ENCODE measurements at places on chromosomes 6 and 20.

- DNase-seq, result no peak
Measured at GRCh38 chr6:37690964-37691735, 6.5 kb downstream of the MDGA1 start.

DNA sequence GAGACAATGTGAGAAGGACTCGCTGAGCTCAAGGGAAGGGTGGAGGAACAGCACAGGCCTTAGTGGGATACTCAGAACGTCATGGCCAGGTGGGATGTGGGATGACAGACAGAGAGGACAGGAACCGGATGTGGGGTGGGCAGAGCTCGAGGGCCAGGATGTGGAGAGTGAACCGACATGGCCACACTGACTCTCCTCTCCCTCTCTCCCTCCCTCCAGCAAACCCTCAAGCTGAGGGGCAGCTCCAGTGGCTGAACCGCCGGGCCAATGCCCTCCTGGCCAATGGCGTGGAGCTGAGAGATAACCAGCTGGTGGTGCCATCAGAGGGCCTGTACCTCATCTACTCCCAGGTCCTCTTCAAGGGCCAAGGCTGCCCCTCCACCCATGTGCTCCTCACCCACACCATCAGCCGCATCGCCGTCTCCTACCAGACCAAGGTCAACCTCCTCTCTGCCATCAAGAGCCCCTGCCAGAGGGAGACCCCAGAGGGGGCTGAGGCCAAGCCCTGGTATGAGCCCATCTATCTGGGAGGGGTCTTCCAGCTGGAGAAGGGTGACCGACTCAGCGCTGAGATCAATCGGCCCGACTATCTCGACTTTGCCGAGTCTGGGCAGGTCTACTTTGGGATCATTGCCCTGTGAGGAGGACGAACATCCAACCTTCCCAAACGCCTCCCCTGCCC is 1.7 kb downstream of the TNF start:
- DNase-seq, result no peak

DNA sequence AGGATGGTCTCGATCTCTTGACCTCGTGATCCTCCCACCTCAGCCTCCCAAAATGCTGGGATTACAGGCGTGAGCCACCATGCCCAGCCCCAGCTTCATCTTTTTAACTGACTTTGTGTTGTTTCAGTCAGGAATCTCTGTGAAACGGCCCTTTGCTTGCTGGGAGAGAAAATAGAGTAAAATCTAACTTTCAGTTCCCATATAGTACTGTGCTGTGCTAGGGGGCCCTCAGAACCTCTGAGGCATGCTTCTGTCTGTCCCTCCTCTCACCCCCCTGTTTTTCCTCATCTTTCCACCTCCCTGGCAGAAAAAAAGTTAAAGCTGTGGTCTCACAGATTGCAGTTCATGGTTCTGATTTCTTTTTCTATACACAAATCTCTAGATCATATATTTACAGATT is 48.4 kb downstream of the LRP11 start:
- no peak for DNase-seq

GRCh38 chr6:140816681-140817080 is 1316.0 kb upstream of the GJE1 start:
- DNase-seq, result no peak

- DNase-seq, result no peak
Measured at GRCh38 chr20:48532028-48532427, 295.8 kb downstream of the PREX1 start.

- DNase-seq, result no peak
Measured at GRCh38 chr6:168180548-168181011, 101.6 kb upstream of the FRMD1 start.

- DNase-seq, result no peak
Measured at GRCh38 chr20:25356271-25356933, 34.2 kb downstream of the ABHD12 start.

GRCh38 chr6:154933181-154933827 is 61.8 kb upstream of the TIAM2 start:
- no peak for DNase-seq

DNA sequence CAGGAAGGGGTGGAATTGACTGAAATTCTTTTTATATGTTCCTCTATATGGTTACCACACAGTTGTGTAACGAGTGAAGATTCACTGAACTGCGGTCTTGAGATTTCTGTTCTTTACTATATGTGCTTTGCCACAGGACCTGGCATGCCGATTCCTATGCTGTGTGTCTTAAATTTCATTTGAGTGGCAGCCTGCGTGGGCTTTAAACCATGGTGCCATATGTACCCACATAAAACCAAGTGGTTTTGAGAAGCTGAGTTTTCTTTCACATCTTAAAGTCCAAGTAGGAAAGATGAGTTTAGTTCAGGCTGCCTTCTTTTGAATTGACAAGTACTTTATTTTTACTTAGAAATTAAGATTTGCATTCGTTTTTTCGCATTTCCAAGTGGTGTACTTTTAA is 101.1 kb downstream of the DOK5 start:
- no peak for DNase-seq

DNA sequence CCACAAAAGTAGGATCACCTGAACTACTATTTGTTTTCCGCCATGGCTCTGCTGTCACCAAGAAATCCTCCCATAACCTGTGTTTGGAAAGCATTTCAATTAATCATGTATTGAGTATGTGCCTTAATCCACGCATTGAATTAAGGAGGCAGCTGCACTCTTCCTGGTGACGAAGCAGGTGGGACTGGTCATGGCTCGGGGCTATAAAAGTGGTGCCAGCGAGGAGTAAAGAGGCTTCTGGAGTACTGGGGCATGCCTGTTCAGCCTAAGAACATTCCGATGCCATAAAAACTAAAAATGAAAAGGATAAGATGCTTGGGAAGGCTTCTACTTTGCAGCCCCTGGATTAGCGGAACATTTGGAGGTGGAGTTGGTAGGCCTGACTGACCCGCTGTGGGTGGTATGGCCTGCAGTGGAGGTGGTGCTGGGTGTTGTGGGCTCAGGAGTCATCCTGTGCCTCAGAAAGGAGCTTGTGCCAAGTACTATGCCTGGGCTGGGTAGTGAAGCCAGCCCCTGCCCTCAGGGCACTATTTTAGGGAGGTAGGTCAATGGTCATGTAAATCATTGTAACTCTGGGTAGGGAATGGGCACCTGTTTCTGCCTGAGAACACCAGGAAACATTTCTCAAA is 110.5 kb downstream of the B3GAT2 start:
- no peak for DNase-seq

DNA sequence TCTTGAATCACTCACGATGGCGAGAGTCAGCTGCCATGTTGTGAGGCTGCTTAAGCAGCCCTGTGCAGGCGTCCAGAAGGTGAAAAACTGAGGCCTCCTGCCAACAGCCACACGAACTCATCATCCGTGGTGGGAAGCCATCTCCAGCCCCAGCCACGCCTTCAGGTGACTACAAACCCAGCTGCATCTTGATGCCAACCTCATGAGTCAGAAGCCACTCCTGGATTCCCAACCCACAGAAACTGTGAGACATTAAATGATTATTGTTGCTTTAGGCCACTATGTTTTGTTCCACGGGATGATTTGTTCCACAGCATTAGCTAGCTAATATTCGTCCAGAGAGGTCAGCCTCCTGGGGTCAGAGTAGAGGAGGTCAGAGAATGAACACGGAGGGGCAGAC is 80.5 kb downstream of the SNX5 start:
- no peak for DNase-seq

GRCh38 chr20:54083459-54083858 is 13.1 kb upstream of the BCAS1 start:
- DNase-seq, result no peak

DNA sequence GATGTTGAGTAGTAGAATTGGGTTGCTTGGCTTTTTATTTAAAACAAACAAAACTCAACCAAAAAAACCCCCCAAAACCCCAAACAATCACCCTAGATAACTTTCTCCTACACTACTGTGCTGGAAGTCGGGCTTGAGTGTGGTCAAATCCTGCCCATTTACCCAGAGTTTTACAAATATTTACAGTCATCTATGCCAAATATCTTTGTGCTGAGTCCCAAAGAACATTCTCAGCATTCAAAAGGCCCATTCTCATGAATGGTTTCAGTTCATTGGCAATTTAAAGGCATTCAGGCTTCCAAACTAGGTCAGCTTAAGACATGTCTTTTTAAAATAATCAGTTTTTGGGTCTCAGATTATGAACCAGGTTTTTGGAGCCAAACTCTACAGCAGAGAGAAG is 1.8 kb downstream of the RNF144B start:
- no peak for DNase-seq

- no peak for DNase-seq
Measured at GRCh38 chr6:34084591-34085290, 61.1 kb downstream of the GRM4 start.

DNA sequence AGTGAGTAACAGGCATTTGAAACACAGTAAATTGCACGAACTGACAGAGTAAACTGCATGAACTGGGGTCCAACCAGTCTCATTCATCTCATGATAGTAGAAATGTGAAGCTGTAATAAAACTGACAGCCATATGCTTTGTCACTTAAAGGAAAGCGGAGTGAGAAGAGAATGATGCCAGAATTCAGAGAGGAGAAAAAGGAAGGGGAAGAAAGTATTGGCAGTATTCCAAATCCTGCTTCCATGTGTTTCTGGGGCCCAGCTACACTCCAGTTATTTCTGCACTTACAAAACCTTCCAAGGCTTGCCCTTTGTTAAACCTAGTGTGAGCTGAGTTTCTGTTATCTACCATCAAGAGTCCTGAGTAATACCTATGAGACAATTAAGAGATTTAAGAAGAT is 17.2 kb downstream of the SNX14 start:
- DNase-seq, result no peak

DNA sequence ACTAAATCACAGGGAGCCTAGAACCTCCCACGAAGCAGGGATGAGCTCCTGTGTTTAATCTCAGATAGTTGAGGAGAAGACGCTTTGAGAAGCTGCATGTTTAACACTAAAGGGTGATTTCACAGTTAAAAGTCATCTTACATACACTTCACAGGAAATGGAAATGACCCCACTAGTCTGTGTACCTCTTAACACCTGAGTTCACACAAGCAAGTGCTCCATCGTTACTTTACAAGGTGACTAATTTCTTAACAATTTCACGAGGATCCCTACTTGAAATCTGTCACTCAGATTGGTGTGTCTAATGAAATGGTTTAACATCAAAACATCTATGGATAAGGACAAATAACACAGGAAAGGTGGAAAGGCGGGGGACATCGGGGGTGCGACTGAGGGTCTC is 93.8 kb upstream of the RPS6KA2 start:
- no peak for DNase-seq

GRCh38 chr6:125379174-125379573 is 77.4 kb upstream of the HDDC2 start:
- DNase-seq, result no peak

GRCh38 chr6:28765978-28766351 is 157.8 kb downstream of the TRIM27 start:
- DNase-seq, result no peak

GRCh38 chr6:154157082-154157481 is 118.0 kb downstream of the OPRM1 start:
- DNase-seq, result no peak

- DNase-seq, result no peak
Measured at GRCh38 chr6:105646391-105646867, 243.5 kb upstream of the PREP start.

DNA sequence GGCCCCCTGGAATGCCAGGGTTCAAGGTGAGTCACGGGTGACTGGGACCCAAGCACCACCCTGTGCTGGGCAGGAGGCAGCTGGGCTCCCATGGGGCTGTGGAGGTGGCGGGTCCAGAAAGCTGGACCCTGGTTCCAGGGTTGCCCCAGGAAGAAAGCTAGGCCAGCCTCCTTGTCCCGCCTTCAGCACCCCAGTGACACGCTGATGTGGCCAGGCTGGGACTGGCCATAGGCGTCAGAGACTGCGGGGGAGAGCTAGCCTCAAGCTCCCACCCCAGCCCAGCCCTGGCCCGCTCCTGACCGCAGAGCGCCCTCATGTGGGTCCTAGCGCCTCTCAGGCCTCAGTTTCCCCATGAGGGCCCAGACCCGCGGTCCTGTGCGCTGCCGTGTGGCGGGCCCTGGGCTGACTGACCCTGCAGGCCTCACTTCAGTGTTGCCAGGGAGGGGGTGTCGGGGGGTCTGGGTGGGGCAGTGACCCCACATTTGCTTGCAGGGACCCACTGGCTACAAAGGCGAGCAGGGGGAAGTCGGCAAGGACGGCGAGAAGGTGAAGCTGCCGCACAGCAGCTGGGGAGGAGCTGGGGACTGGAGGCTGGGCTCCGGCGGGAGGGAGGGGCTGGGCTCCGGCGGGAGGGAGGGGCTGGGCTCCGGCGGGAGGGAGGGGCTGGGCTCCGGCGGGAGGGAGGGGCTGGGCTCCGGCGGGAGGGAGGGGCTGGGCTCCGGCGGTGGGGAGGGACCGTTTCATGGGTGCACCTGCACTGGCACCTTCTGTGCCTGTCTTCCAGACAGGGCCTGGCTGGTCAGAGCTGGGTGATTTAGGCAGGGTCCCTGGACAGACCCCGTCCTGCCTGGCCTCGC is 7.9 kb downstream of the COL9A3 start:
- no peak for DNase-seq

- no peak for DNase-seq
Measured at GRCh38 chr6:88683734-88684133, 279.7 kb downstream of the RNGTT start.

DNA sequence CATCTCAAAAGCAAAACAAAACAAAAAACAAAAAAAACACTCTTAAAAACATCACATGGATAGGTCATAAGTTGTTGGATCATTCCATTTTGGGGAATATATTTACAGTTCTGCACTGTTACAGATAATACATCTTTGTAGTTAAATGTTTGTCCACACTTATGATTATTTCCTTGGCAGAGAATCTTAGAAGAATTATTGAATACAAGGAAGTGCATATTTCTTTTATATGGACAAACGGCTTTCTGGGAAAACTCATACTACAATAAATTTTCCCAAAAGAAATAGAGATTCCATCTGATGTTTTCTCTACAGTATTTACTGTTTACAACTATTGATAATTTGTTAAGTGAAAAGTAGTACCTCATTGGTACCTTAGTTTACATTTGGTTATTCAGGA is 33.8 kb downstream of the GMPR start:
- no peak for DNase-seq

- DNase-seq, result no peak
Measured at GRCh38 chr6:129596522-129596921, 113.5 kb downstream of the ARHGAP18 start.

DNA sequence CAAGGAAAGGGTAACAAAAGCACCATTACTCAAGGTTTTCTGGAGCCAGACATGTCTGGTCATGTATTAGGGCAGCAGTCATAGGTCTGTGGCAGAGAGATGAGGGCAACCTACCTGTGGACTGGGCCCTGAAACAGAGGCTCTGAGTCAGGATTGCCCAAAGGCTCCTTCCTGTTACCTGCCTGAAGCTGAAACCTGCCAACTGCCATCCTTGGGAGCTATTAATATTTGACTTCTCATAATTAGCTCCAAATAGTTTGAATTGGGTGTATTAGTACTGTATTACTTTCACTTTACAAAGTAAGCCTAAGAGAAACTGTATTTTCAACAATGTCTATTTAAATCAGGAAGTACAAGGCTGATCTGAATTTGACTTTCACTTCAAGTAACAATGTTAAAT is 72.0 kb upstream of the TBX18 start:
- no peak for DNase-seq

- DNase-seq, result no peak
Measured at GRCh38 chr20:63682384-63683139, 13.9 kb upstream of the TNFRSF6B start.

Measured in dorsolateral prefrontal cortex (tissue), 122 donors.